ENCODE measurements at places on chromosomes 16 and 17. TPM values are rescaled to one million over a fixed set of nuclear protein-coding genes. Genes with fewer than 3 reads are reported as not detected.

DRC3 gene
- 0.66 TPM for total RNA-seq

KCNH4 gene
- not detected for total RNA-seq

TBX6 gene
- total RNA-seq, result 0.12 TPM

ATP2C2 gene
- 0.06 TPM for total RNA-seq

COX10 gene
- 9.6 TPM for total RNA-seq

KCNG4 gene
- total RNA-seq, result under 0.01 TPM

CDK5R1 gene
- 0.79 TPM for total RNA-seq

Measured in aortic smooth muscle cell (primary cell).